Posterior vena cava (tissue), 2 donors: ENCODE measurements at places on chromosomes 5 and 9. TPM values are rescaled to one million over a fixed set of nuclear protein-coding genes. Genes with fewer than 3 reads are reported as not detected.
A peak's percentile ranks its signal among the peaks of the same experiment; 100 is the strongest.

- DNase-seq, result no peak
Observed at GRCh38 chr5:83900306-83900705, 179.7 kb upstream of the HAPLN1 start.

DNA sequence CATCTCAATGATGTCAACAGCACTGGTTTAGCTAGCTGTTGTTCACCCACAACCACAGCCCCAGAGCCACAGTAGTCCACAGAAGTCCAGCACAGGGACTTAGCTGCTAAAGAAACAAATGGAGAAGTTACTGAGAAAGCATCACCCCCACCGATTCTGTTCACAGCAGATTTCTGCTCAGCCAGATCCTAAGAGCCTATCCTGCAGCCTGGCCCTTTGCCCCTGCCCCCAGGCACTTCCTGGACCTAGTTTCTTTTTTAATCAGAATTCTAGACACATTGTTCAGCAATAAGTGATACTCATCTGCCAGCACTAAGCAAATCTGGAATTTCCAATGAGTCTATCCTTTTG lies 7.4 kb downstream of the B4GALT1 start:
- peak; percentile 92 for DNase-seq

DNA sequence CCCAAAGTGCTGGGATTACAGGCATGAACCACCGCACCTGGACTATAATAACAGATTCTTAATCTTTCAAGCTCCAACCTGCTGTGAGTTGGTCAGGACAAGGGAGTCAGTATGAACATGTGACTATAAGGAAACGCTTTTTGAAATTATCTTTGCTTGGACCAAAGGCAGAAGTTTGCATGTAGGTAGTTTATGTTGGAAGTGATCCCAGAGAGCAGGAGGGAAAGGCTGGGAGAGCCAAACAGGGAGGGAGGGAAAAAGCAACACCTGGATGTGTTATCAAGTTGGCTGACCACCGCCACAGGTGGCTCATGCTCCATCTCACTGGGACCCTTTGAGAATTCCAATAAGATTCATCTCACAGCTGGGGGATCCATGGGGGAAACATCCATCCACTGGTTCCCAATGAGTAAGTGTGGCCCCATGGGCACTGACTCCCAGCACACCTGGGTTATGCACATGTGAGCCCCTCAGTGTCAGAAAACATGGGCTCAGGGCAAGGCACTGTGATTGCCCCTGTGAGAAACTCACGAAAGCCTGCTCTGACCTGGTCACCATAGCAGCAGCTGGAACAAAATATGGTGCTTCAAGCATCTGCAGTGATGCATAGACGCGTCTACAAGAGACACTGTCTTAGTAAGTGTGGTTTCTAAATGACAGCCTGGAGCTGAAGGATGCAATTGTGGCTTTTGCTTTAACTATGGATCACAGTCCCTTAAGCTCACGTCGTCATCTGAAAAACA lies 62.1 kb downstream of the ARSB start:
- DNase-seq, result no peak

DNA sequence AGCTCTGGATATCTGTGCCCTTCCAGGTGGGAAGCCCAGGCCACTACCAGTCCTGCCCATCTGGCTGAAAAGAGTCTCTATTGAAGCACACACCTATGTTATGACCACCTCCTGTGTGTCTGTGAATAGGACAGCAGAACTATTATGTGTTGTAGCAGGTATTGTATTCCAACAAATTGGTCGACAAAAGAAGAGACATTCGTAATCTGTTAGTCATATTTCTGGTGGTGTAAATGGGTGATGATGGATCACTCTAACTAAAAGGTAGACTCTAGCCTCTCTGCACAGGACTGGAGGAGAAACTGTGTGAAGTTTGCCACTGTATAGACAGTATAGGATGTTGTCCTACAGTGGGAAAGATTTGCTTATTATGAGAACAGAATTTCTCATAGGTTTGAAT lies 416.1 kb downstream of the TMEM38B start:
- DNase-seq, result no peak

- DNase-seq, result no peak
Observed at GRCh38 chr9:27683181-27683580, 109.9 kb upstream of the C9orf72 start.

DNA sequence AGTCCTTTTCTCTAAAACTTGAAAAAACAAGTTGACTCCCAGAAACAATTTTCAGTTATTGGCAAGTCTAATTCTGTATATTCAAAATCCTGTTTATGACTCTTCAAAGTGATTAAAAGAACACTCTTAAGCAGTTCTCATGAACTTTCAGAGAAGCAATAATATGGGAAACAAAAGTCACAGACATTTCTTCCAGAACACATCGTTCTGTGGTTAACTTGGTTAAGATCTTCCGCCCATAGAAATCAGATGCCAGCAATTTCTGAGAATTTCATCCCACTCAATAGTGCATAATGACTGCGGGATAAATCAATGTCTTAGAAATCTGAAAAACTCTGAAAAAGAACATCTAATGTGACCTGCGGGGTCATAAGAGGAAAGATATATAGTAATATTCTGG lies 300.5 kb downstream of the COX7C start:
- no peak for DNase-seq

GRCh38 chr5:168184103-168184502 lies 107.3 kb upstream of the WWC1 start:
- DNase-seq, result no peak

DNA sequence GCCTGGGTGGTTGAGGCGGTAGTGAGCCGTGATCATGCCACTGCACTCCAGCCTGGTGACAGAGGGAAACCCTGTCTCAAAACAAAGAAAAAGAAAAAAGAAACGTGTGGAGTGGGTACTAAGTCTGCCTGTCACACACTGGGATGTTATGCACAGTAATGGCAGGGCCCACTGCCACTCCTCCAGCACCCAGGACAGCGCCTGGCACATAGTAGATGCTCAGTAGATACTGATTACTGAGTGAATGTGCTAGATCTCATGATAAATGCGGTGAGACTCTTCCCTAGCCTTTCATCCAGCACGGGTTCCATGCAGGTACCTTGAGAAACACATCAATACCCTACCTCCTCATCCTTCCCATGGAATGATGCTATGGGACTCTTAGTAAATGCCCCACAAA lies 87.4 kb upstream of the HSPA9 start:
- DNase-seq, result peak; percentile 67

- DNase-seq, result no peak
Observed at GRCh38 chr5:136213919-136214493, 21.0 kb upstream of the SMIM32 start.

- no peak for DNase-seq
Observed at GRCh38 chr5:138983984-138984383, 108.8 kb upstream of the LRRTM2 start.

- no peak for DNase-seq
Observed at GRCh38 chr5:96144289-96144688, 182.6 kb upstream of the ELL2 start.

DNA sequence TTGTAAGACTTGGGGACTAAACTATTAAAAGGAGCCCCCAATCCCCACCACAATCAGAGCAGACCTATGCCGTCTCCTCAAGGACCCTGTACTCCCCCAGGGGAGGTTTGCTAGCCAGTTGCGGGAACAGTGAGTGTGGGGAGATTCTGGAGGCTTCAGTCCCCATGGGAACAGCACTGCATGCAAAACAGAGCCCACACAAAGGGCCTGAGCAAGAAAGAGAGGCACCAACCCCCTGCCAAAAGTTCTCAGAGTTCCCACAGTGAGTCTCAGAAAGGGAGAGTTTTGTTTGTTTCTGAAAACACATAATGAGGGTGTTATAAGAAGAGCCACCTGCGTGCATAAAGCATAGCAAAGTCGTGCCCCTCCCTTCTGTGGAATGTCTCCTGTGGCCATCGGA lies 56.6 kb downstream of the CFAP90 start:
- DNase-seq, result no peak

DNA sequence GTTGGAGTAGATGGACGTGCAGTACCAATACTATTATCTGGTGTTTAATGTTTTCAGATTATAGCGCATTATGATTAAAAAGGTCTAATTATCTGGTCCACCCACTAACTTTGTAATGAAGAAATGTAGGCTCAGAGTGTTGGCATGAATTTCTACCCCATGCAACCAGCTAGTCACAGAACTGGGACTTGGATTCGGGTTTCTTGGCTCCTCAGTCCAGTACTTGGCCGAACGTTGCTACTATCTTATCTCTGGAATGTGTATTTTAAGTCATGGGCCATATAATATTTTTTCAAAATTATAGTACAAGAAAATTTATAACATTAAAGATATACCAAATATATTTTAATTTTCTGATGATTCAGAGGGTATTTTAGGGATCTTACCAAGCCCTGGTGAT lies 657.5 kb upstream of the DMAC1 start:
- no peak for DNase-seq

DMRTA1 gene
- total RNA-seq, result 0.24 TPM

MACIR gene
- total RNA-seq, result 4.8 TPM

STKLD1 gene
- 0.57 TPM for total RNA-seq

BTNL3 gene
- total RNA-seq, result not detected

SYNPO gene
- 218 TPM for total RNA-seq

FABP6 gene
- not detected for total RNA-seq

PITX1 gene
- 0.97 TPM for total RNA-seq

DMGDH gene
- total RNA-seq, result 1.7 TPM

CFAP157 gene
- 0.14 TPM for total RNA-seq

LHX2 gene
- total RNA-seq, result not detected

MAP3K1 gene
- total RNA-seq, result 10.4 TPM

SLC6A18 gene
- total RNA-seq, result not detected
